T-helper 9 cell (primary cell): ENCODE measurements at places on chromosomes 3 and 15.
A peak's percentile ranks its signal among the peaks of the same experiment; 100 is the strongest.

DNA sequence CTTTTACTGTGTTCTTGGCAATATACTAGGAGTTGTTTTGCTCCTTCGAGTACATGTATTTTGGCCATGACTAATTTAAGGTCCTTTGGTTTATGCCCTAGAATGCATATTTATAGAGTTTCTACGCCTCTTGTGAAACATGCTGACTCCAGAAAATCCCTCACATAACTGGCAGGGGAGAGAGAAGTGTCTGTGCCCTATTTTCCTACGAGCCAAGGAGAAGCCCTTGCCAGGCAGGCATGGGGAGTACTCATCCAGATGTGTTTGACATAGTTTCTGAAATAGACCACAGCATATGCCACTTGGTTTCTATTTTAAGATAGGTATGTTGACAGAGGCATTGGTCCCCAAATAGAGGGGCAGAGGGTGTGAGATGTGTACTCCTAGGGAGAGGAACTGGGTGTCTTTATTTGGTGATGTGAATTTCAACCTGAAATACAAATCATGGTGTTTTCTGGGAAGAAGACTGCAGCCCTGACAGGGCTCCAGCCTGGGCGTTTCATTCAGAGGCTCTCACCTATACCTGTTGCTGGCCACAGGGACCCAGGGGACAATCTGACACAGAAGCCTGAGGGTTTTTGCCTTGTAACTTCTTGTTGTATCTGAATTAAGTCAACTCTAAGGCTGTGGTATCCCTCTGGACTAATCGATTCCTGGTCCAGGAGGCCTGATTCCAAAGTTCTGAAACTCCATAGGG lies 267.8 kb upstream of the C2CD4B start:
- no peak for DNase-seq

GRCh38 chr3:114756506-114757279 lies 390.4 kb downstream of the ZBTB20 start:
- no peak for DNase-seq

DNA sequence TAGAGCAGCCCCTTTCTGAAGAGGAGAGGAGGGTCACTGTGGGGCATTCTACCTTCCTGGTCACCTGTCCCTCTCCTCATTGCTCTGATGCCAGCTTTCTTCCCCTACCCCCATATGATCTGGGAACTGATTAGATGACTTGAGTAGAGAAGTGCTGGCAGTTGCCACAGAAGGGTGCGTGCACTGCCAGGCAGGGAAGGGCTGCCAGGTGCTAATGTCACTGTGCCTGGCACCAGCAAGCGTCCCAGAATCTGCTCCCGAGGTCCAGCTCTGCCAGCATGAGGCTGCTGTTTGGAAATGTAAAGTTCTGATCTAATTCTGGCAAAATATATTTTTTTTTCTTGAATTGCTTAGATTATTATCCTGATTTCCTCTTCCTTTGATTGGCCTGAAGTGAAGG lies 52.8 kb downstream of the PPM1L start:
- no peak for DNase-seq

DNA sequence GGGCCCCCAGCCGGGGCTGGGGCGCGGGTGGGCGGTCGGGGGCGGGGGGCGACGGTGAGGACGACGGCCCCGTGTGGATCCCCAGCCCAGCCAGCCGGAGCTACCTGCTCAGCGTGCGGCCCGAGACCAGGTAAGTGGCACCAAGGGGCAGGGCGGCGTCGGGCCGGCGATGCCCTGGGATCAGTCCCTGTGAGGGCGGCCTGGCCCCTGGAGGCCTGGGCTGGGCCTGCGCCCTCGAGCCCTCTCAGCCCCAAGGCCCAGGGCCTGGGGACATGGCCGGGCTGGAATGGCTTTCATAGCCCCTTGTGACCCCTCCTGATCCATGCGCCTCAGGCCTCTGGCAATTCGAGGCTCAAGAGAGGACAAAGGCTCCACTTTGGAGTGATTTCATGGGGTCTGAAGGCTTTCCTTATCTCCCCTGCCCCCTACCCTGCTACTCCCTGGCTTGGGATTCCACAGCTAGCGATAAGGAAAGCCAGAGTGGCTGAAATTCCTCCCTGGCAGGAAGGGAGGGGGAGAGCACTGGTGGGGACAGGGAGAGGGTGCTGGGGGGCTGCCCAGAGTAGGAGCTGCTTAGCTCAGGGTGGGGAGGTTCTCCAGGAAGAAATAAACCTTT lies 418 bp downstream of the ALPK3 start:
- no peak for DNase-seq

GRCh38 chr15:59223736-59224135 lies 17.1 kb downstream of the LDHAL6B start:
- no peak for DNase-seq

DNA sequence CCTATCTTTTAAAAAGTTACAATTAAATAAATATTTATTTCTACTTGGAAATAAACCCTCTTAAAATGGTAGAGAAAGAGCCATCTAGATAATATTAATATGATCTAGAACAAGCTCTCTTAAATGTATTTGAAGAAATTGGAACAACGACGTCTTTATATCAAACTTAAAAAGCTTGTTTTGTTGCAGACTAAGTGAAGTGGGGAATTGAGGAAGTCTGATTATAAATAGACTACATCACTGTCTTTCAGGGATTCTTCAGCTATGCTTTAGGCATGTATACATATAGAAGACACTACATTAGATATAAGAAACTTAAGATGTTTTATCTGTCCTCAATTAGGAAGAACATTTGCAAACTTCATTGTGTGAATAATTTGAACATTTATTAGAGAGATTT lies 1.8 kb downstream of the BCHE start:
- no peak for DNase-seq

DNA sequence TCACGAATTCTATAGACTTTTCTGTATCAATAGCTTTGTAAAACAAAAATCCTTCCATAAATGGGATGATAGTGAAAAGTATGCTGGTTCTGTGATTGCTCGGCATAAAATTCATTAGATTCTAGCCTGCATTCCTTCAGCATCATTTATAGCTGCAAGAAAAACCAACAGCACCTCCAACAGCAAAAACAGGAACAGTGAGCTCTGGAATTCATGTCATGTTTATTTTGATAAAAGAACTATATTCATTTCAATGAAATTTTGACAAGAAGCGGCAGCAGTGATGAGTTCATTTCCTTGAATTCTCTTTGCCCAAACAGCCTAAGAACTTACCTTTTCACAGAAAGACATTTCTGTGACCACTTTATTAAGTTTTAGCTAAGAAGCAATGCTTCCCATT lies 515.2 kb upstream of the CCDC54 start:
- no peak for DNase-seq

DNA sequence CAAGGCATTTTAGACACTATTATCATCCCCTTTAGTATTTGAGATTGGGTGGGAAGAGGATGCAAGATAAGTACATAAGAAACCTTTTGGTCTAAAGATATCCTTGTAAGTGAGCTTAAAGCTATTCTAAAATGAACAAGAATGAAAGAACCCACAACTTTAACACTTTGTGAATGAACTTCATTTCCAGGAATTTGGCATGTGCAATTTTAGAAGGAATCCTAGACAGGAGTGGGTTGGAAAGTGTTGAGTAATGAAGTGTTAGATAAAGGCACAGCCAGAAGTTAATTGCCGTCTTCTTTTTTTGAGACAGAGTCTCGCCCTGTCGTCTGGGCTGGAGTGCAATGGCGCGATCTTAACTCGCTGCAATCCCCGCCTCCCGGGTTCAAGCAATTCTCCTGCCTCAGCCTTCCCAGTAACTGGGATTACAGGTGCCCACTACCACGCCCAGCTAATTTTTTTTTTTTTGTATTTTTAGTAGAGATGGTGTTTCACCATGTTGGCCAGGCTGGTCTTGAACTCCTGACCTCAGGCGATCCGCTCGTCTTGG lies 13.2 kb upstream of the TEX9 start:
- no peak for DNase-seq

GRCh38 chr3:99952306-99952705 lies 134.6 kb downstream of the CMSS1 start:
- no peak for DNase-seq

GRCh38 chr3:72070005-72070404 lies 285.1 kb upstream of the PROK2 start:
- DNase-seq: no peak

- no peak for DNase-seq
Measured at GRCh38 chr3:63333815-63334214, 55.7 kb downstream of the SYNPR start.

DNA sequence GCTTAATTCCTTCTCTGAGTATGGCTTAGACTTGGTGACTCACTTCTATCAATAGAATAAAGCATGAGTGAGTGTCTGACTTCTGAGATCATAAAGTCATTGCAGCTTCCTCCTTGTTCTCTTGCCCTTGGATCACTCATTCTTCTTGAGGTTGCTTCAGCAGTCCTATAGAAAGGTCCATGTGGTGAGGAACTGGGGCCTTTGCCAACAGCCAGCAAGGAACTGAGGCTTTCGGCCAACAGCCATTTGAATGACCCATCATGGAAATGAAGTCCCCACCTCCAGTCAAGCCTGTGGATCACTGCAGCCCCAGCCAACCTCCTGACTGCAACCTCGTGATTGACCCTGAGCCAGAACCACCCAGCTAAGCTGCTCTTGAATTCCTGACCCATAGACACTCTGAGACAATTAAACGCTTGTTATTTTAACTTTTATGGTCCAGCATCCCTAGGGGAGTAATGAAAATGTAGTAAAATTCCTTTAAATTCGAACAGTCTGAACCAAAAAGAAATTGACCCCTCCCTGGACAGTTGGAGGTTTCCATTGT lies 84.5 kb downstream of the WDR76 start:
- DNase-seq: no peak

DNA sequence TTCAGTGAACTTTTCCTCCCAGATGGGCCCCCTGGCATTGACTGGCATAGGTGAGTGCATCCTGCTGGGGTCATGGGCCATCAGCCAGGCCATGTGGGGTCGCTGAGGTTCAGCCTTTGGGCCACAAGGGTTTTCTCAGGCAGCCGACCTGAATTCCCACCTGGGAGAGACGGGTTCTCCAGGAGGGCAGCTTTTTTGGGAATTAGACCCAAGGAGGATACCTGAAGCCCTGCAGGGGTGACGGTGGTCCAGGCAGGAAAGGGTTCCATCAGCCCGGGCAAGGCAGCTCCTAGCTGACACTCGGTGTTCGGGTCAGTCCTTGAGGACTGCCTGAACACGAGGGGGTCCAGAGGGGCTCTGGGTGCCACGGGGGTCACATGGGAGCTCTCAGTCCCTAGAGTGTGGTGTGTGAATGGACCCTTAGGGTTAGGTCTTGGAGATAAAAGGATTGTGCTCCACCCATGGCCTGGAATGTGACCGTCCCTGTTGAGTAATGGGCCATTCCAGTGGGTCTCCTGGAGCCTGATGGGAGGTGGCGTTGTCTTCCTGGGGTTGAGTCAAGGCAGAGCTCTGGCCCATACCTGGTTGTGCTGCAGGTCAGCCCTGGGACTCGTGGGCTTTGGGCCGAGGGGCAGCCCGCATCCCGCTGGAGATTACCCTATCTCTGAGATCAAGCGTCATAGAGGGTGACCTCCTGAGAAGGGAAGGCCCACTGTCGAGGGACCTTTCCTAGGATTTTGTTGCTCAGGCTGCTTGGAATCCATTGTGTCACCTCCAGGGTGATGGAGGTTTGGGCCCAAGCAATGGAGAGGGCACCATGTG lies 192.8 kb downstream of the UBE3A start:
- no peak for DNase-seq

DNA sequence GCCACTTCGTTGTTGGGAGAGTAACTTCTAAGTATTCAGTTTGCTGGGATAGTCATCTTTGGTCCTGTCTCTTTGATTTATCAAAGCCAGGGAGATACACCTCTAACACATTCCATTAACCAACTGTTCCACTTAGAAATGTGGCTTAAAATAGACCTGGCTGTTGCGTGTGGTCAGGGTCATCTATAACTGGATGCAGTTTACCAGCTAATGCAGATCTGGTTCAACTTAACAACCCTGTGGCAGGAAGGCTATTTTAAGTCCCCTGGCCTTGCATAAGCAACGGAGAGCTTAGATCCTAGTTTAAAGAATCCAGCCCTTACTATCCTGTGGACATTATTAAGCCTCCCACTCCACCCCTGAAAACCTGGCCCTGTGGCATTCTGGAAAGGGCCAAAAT lies 28.1 kb upstream of the CAPN3 start:
- no peak for DNase-seq

DNA sequence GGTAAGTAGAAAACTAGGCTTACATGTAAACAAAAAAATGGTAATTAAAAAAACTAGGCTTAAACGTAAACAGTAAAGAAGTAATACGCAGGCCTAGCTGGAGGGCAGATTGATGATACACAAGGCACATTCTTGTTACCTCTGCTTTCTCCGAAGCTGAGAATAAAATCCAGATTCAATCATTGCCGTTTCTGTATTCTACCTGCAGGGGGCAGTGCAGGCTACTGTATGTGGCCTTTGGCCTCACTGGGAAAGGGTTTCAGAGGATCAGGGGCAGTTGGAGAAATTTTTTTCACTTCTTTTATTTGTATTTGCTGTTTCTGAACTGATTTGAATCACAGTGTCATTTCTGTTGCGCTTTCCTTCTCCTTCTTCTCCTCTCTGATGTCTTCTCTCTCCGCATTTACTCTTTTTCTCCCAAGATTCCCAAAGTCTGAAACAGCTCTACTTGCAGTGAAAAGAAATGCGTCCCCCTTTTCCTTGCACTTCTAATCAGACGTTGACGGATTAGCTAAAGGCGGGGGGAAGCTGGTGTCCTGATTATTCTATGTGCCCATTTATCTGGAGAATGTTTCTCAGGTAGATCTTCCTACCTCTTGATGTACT lies 67.1 kb upstream of the MCTP2 start:
- peak; percentile 47 for DNase-seq

DNA sequence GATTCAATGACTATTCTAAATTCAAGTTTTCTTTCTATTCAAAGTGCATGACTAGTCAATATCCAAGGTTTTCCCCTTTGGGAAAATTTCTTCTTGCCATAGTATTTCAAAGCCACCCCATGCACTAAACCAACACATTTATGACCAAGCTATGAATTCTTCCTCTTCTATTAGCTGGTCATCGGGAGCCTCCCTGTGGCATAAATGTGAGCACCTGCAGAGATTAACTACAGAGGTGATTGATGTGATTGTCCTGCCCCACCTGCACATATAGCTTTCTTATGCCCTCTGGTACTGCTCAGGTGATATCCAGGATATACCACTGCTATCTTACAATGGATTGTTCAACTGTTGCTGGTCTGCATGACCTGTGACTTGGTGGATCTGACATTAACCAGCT lies 694.9 kb downstream of the ZBBX start:
- no peak for DNase-seq

DNA sequence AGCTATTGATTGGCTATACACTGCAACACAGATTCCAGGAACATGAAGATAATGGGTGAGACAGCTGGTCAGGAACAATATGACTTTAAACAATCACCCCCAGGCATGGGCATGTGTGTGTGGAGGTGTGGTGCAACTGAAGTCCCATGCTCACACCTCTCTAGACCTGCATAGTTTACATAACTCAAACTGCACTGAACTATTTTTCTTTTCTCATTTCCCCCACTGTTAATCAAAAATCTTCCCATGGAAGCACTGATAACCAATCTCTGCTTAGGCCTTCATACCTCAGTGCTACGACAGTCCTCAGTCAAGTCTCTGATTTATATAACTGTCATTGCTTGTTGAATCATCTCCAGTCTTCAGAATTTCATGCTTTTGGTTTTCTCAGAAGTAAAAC lies 600.2 kb downstream of the NTRK3 start:
- no peak for DNase-seq
